Activated naive CD4-positive, alpha-beta T cell treated with anti-CD3 and anti-CD28 coated beads, Interleukin-2, amount 50 U/mL, for 72 hours (primary cell): ENCODE measurements at places on chromosomes 3 and 15.
A peak's percentile ranks its signal among the peaks of the same experiment; 100 is the strongest.

DNA sequence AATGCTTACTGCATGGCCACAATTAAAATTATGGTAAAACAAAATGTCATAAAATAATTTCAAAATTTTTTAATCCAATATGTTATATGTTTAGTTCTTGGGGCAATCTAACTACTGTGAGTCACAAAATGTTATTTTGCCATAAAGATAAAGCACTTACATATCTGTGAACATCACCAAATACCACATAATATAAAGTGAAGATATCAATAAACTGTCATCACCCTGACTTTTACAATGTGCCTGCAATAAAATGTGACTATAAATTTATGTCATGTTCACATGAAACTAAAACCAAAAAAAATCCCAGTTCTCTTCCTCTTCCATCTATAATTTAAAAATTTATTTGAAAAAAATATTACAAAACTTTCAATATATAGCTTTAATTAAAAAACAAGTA is 191.8 kb downstream of the TBC1D5 start:
- DNase-seq, result no peak

GRCh38 chr3:38111696-38112377 is 25.1 kb downstream of the ACAA1 start:
- peak; percentile 53 for DNase-seq

DNA sequence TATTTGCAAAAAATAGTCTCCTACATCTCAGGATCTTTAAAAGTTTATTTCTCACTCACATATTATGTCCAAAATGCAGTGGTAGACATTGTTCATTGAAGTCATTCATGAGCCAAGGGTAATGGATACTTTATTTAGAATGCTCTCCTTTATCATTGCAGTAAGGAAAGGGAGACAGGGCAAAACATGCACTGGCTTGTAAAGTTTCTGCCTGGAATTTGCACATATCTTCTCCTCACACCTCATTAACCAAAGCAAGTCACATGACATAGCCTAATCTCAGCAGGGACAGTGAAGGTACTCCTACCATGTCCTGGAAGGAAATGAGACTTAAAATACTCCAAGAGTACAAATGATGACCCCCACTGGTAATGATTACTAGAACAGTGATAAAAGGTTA is 333.7 kb upstream of the EPHA3 start:
- no peak for DNase-seq

DNA sequence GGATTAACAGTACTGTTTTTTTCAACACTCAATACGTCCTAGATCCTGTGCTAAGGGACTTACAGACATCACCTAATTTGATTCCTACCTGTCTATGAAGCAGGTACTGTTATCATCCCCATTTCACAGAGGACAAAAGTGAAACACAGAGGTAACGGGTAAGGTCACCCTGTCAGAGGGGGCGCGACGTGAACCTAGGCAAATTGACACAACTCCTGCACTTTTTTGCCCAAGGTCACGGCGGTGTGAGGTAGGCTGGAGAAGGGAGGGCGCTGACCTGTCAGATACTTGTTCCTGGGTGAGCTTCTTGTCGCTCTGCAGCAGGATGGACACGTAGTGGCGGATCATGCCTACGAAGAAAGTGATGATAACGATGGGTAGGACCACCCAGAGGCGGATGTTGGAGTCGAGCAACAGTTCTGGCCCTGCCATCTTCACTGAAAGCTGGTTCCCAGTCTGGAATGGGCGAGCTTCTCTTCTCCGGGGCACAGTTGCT is 363 bp downstream of the EMC3 start:
- DNase-seq, result no peak

DNA sequence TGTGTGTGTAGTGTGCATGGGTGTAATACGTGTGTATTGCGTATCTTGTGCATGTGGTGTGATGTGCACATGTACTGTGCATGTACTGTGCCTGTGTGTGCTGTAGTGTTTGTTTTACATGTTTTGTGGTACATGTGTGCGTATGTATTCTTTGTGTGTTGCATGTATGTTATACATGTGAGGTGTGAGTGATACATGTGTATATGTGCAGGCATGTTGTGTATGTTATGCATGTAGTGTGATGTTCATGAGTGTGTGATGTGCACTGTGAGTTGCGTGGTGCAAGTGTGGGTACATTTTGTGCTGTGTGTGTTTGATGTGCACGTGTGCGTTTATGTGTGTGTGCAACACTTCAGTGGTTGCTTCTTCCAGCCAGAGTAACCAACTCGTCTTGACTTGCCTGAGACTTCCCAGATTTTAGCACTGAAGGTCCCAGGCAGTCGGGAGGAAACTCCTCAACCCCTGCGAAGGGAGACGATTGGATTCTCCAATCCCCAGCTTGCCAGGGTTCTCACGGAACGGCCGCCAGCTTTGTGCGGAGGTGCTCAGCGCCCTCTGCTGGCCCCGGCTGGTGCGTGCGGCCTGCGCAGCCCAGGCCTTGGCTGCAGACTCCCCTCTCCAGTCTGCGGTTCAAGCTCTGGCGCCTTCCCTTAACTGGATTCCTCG is 3.6 kb downstream of the GALNT15 start:
- peak; percentile 81 for DNase-seq

DNA sequence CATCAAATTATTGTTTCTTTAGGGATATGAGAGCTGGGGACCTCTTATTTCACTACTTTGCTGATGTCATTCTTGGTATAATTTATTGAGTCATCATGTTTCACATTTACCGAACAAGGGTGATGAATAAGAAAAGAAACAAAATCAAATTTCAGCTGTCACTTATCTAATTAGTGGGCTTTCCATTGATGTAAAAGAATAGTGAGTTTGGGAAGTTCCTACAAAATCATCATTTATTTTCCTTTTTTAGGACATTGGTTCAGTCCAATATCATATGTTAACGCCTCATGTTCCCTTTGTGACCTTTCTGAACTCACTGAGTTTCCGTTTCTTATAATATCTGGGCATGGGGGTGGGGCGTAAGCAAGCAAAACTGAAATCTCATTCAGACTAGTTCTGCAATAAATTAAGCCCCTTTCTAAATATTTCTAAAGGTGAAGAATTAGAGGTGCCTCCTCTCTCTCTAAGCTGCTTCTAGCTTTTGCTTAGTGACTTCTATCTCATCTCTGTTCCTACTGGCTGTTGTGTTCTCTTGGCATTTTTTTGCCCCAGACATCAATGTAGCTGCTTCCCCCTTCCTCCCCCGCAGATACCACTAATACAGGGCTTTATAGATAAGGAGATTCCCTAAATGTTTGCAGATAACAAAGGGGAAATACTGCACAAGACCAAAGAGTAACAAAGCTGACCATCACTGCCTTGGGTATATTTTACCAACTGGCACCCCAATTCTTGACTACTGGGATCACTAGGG is 238.0 kb upstream of the CTNNB1 start:
- DNase-seq, result no peak
